HL-60 (cell line): ENCODE measurements at places on chromosomes 3 and 15.

DNA sequence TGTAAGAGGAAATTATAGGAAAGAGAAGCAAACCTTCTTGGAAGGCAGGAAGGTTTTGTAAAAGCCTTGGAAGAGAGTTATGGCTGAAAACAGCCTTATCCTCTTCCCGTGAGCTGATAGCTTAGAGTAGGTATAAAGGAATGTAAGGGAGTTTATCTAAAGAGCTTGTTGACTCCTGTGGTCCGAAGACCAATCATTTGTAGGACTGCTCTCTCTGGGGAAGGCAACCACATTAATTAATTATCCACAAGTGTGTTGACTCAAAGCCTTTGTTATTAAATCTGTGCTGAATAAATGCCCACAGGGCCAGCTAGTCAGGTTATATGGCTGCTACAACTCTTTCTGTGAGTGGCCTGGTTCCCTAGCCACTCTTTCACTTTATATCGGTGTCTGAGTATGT is 452.1 kb upstream of the RASGRP1 start:
- DNase-seq = no peak

DNA sequence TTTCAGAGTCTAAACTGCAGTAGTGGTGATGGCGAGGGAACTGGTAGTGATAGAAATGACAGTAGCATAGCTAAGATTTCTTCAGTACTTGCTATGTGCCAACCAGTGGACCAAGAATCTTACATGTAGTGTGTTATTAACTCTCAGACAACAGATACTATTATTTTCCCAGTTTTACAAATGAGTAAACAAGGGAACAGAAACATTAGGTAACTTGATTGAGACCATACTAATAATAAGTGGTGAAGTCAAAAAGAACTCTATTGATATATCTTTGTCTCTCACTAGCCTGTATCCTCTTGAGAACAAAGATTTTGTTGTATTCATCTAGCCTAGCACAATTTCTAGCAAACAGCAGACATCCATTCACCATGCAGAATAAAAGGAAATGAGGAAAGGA is 250.1 kb downstream of the ZBTB20 start:
- DNase-seq = no peak

- DNase-seq = peak; percentile 67
These were observed 6.8 kb upstream of the KBTBD12 start for GRCh38 chr3:127908202-127908601.

- no peak for DNase-seq
These were observed 84.1 kb downstream of the ABHD5 start for GRCh38 chr3:43774799-43775198.

DNA sequence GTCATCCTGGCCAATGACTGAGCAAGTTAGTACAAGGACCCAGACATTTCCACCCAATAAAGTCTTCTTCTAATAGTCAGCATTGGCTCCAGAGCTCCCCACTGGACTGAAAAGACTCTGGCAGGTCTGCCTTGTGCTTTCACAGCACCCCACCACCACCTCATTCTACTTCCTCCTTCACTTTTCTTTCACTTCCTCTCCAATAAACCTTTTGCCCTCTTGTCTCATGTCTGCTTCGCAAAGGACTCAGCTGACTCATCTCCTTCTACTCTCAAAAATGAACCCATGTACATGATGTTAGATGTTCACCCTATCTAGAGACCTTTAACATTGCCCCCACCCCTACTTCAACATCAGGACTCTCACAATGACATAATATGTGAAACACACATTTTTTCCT is 181.0 kb upstream of the PPP2R3A start:
- DNase-seq = peak; percentile 16

- DNase-seq = no peak
These were observed 128.9 kb downstream of the TFG start for GRCh38 chr3:100838157-100838556.

DNA sequence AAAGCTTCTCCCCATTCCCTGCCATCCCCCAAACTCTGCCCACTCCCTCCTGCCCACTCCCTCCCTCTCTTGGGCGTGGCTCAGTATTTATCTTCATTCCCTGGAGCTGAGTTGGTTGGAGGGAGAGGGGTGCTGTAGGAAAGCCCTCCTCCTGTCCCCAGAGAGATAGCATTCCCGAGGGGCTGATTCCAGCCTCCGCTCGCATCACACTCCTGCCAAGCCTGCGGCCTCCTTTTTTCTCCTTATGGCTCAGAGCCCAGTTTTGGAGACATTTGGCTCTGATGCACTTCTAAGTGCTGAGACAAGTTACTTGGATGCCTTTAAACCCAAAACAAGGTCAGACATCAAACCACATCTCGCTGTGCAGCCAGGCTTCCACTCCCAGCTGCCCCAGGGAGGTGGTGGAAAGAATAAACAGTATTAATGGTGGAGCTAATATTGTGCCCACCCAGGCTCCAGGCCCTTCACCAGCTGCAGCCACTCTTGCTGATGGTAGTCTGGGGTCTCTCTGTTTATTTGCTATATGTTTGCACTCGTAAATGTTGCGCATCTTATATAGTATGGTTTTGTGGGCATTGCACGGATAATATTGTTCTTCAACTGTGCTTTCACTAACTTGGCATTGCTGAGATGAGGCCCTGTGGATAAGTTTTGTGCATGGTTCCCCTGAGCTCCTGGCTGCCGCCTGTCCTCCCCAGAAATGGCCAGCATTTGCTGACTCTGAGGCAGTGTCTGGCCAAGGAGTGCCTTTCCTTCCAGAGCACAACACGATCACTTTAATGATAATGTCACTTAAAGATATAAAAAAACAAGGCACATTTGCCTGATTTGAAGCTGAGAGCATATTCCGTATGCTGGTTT is 157.2 kb downstream of the LRRC28 start:
- no peak for DNase-seq

- DNase-seq = no peak
These were observed 56.4 kb downstream of the ZNF621 start for GRCh38 chr3:40581166-40581565.

DNA sequence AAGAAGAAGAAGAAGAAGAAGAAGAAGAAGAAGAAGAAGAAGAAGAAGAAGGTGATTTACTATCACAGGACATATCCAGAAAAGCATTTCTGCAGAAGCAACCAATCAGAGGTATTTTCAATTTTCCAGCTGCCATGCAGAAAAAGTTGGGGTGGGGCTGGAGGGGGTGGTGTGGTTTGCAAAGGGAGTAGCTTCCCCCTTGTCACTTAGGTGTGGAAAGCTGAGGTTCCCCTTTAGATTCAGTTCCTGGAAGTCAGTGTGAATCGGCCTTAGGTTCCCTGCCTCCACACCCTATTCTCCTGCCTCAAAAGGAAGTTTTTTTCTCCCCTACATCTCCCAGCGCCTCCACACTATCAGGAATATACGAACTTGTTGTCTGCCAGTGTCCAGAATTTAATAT is 276.7 kb upstream of the ARRDC4 start:
- peak; percentile 86 for DNase-seq

GRCh38 chr3:188353426-188353825 is 199.5 kb downstream of the LPP start:
- DNase-seq = peak; percentile 37

GRCh38 chr15:100152463-100152862 is 189.3 kb downstream of the ADAMTS17 start:
- no peak for DNase-seq

- peak; percentile 28 for DNase-seq
These were observed 351.8 kb upstream of the TPRG1 start for GRCh38 chr3:188819939-188820338.

- DNase-seq = no peak
These were observed 155.6 kb upstream of the STT3B start for GRCh38 chr3:31377045-31377642.

DNA sequence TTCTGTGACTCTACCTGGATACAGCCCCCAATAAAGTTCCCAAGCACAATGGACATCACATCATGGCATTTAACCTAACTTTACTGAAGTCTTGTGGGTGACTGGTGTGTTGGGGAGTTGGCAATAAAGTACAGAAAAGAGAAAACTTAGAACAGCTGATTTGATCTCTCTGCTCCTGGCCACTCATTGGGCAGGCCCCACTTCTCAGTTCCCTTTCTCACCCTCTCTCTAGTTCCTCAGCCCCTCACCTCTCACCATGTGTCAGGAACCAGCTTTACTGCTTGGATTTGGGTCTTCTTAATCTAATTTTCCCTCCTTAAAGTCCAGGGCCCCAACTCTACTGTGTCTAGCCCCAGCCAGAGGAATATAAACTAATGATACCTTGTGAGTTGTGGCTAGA is 713 bp upstream of the MUC13 start:
- DNase-seq = no peak

GRCh38 chr15:44034334-44034733 is 160.7 kb downstream of the FRMD5 start:
- DNase-seq = no peak

DNA sequence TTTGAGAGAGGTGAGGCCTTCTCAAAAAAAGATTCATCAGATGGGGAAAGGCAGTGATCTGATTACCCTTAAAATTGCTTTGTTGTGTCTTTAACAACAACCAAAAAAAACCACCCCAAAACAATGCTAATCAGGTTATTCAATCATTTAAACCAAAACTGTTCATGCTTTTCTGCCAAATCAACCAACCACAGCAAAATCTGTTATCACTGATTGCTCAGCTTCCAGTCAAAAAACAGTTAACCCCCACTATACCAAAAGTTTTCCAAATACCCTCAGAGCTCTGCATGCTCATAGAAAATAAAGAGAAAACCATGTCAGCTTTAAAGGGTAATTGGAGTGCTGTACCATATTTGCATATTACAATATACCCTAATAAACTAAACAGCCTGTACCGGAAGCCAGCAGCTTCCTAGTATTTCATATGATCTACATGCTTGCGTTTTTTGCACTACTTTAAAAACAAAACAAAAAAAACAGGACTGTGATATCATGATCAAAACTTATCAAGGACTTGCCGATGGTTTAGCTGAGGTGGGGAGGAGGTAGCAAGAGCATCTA is 22.8 kb downstream of the SATB1 start:
- no peak for DNase-seq

GRCh38 chr15:66894986-66895780 is 170.2 kb upstream of the SMAD3 start:
- DNase-seq = no peak

- no peak for DNase-seq
These were observed 91.1 kb upstream of the FGF7 start for GRCh38 chr15:49331951-49332350.

DNA sequence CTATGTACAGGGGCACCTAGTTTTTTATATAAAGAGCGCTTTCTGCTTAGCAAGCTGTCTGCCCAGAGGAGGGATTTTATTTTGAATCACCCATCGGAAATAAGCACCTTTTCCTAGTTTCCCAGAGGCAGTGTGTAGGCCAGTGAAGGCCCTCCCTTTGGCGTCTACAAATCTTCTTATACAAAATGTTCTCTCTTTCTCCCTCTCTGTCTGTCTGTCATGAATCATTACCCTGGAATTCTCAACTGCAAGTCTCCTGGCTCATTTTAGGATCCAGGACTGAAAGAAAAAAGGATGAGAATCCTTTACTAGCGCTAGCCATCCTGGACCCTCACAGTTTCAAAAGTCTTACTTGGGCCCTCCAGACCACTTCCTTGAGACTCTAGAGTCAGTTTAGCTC is 728.1 kb downstream of the OTOL1 start:
- no peak for DNase-seq

- no peak for DNase-seq
These were observed 32.2 kb upstream of the POLG start for GRCh38 chr15:89366656-89367393.

DNA sequence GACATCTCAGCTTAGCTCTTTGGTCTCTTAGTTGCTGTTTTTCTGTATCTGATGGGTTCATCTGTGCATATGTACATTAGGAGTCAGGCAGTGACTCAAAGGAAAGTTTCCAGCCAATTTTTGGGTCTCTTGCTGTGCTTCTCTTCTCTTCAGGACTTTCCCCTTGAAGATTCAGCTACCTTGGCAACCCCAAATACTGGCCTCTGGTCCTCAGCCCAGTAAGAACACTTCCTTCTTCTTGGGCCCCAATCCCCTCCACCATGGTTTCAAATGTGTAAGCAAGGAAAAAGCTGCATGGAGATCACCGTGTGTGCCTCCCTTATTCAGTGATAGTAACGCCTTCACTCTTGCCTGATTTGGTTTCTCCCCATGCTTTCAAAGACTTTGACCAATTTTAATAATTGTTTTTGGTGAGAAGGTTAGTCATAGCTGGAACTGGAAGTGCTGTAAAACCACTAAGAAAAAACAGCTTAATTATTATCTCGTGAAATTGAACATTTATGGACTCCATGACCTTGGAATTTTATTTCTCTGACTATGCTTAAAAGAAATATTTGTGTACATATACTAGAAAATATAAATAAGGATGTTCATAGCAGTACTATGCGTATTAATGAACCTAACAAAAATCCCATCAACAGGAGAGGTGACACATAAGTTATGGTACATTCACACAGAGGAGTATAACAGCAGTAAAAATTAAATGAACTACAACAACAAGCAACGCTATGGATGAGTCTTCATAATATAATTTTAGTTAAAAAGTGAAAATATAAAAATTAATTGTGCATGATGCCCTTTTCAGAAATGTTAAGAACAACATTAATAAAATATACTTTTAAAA is 125.3 kb upstream of the BCL6 start:
- DNase-seq = no peak

- DNase-seq = no peak
These were observed 224.5 kb downstream of the ZNF385D start for GRCh38 chr3:21526461-21526860.

DNA sequence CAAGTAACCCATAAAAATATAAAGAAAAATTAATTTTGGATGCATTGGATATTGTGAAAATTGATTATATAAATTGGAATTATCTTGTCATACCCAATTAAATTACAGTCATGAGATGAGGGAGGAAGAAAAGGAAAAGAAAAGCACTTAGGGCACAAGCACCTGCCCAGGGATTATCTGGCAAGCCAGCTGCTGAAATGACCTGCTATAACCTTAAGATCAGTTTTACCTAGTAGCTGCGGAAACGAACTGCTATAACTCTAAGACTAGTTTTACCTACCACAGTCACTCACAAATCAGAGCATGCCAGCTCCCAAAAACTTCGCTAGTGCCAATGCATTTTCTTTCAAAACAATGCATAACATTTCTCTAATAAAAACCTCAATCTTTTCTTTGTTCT is 26.2 kb downstream of the LRRFIP2 start:
- DNase-seq = no peak

DNA sequence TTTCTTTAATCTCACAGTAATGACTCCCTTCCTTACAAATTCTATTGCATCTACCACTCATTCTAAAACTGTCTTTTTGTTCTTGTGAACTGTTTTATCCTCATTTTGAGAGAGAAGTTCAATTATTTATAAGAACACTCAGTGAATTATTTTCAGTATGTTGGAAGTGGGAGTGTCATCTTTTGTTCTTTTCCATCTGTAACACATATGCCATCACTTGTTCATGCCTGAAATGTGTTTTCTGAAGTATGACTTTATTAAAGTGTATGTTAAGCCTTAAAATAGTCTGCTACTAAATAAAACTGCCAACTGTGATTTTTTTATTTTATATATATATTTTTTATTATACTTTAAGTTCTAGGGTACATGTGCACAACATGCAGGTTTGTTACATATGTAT is 623.0 kb upstream of the CBLB start:
- DNase-seq = no peak

DNA sequence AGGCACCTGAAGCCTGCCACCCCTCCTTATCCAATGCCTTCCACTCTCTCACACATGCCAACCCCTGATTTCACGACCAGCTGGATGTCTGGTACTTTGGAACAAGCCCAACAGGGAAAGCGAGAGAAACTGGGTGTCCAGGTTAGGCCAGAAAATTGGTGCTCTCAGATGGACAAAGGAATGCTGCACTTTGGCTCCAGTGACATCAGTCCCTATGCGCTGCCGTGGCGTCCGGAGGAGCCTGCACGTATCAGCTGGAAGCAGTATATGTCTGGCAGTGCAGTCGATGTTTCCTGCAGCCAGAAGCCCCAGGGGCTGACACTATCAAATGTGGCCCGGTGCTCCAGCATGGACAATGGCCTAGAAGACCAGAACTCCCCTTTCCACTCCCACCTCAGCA is 45.2 kb downstream of the CDAN1 start:
- DNase-seq = no peak
